ENCODE measurements at places on chromosomes 6 and 20.

DNA sequence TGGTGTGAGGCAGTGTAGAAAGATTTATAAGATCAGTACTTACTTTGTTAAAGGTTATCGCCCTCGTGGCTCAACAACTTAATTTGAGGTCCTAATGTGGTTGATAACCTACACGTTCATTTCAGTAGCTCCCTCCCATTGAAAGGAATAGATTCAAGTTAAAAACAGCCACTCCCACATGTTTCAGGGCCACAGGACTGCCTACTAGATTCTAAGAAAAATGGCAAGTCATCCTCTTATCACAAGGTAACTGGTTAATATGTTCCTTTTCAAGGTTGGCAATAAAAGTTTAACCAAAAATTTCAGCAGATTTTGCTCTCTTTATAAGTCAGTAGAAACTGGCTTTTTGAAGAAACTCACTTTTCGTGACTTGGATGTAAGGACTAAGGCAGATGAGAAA, 17.1 kb downstream of the GSTA2 start:
- no peak for DNase-seq

DNA sequence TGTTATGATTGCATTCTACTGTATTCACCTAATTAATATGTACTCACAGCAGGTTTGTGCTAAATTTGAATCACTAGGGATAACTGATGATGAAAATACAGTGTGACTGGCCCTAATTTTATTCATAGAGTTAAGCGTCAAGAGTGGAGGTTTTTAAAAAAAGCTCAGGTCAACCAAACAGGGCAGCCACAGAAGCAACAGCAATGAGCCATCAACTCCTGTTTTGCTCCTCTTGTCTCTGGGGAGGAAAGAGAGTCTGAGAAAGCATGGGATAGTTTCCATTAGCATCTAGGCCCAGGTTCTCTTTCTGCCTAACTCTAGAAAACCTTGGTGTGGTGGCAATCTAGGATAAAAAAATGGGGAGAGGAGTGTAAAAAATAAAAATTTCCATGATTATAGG, 122.1 kb downstream of the OGFRL1 start:
- DNase-seq: no peak

DNA sequence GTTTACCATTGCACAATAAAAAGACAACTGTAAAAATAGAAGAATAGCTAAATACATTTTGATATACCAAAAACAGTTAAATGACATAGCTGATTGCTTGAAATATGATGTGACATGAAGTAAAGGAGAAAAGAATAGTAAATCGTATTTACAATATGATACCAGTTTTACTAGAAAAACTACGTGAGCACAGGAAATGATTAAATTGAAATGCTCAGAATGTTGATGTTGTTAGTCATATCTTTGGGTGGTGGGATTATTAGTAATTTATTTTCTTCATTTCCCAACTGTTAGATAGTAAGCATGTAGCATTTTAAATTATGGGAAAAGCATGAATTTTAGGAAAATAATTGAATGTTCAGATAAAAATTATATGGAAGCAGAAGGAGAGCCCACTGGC, 268.3 kb upstream of the TAB2 start:
- no peak for DNase-seq

DNA sequence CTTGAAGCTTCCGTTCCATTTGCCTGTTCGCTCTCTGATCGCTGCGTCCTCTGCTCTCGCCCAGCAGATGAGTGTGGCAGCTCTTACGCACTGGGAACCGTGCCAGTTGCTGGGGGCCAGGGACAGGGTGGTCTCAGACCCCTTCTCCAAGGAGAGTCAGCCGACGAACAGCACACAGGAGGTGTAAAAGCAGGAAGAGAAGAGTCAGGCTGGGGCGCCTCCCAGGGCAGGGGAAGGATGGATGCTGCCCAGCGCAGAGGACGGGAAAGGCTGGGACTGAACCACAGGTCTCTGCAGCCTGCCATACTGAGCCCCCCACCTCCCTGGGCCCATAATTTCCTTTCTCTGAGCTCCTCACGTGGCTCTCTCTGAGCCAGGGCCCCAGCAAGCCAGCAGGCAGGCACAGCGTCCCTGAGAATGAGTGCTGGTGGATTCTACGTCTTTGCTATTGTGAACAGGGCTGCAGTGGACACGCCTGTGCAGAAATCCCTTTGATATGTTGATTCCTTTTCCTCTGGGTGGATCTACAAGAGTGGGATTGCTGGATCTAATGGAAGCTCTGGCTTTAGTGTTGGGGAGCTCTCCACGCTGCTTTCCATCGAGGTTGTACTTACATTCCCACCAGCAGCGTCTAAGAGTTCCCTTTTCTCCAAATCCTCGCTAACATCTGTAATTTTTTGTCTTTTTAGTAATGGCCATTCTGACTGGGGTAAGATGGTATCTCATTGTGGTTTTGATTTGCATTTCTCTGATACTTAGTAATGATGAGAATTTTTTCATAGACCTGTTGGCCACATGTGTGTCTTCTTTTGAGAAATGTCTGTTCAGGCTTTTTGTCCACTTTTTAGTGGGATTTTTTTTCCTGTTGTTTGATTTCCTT, 104.1 kb downstream of the PSMB1 start:
- no peak for DNase-seq

DNA sequence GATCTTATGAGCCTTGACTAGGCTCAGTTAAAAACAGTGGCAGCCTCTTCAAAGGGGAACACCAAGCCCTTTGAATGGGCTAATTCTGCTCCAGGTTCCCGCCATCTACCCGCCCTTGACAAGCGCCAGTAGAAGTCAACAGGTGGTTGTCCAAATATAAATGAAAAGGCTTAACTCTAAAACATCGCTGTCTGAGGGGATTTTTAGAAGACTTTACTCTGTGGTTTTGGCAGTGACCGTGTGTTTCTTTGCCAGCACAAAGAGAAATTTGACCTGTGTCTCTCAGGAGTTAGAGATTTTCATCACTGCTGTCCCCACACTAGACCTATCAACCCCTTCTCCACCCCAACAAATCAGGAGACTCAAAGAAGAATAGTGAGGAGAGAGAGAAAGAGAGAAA, 19.8 kb upstream of the SIM1 start:
- no peak for DNase-seq

DNA sequence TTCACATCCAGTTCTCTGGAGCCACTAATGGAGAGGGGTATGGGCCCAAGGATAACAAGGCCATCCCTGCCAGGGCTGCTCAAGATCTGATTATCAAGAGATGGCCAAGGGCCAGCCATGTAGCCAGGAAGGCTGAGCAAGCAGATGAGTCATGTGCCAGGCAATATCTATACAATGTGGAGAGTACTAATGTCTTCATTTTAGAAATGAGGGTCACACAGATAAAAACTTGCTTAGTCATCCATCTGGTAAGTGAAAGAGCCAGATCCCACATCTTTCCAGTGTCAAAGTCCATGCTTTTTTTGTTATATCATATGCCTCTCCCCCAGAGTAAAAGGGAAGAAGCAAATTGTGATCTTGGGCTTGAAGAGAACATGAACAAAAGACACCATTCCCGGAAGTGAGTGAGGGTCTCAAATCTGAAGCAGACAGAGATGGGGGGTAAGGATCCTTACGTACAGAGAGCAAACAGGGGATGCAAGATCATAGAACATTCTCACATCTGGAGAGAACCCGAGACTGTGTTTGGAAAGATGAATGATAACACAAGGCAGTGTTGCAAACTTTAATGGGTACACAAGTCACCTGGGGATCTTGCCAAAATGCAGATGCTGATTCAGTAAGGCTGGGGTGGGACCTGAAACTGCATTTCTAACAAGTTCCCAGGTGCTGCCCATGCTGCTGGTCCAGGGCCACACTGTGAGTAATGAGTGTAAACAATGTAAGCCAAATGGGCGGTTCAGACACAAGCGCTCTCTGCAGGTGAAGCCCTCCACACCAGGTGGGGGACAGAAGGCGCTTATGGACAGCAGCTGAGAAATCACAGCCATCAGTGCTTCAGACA, 20.0 kb upstream of the GSTA3 start:
- DNase-seq: peak; percentile 22

- DNase-seq: no peak
These were observed 35.8 kb downstream of the MAP3K4 start for GRCh38 chr6:161027385-161027784.

DNA sequence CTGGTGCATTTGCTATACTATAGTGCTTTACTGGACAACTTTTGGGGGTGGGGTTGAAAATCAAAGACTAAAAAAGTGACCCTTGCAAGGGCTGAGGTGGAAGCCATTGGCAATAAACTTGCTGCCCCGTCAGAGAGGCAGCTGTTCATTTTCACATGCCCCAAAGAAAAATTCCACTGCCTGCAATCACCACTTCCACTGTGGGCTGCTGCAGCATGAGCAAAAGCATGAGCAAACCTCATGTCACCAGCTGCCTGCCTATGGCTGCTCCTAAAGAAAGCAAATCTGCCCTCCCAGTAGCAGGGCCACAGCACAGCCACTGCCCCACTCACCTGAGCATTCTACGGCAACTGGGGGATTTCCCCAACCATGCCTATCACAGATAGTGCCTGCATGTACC, 290.0 kb downstream of the PAX1 start:
- no peak for DNase-seq

- DNase-seq: no peak
These were observed 21.3 kb upstream of the CLIC5 start for GRCh38 chr6:46036911-46037310.

- DNase-seq: no peak
These were observed 117.4 kb downstream of the MAFB start for GRCh38 chr20:40571639-40572038.

- no peak for DNase-seq
These were observed 1.6 kb upstream of the QKI start for GRCh38 chr6:163412801-163413344.

- no peak for DNase-seq
These were observed 821 bp upstream of the TAAR5 start for GRCh38 chr6:132590362-132590761.

All from glomerular endothelial cell (primary cell).